ENCODE measurements at places on chromosomes 7 and 10. TPM values are rescaled to one million over a fixed set of nuclear protein-coding genes. Genes with fewer than 3 reads are reported as not detected.

MAGI2 gene
- total RNA-seq: not detected

GJD4 gene
- total RNA-seq: not detected

COL13A1 gene
- not detected for total RNA-seq

TSPAN13 gene
- 1.0 TPM for total RNA-seq

VWA2 gene
- 0.12 TPM for total RNA-seq

CYP3A7 gene
- not detected for total RNA-seq

NKX1-2 gene
- total RNA-seq: not detected

TMEM184A gene
- not detected for total RNA-seq

GRCh38 chr10:58943256-58943890, 233.1 kb upstream of the PHYHIPL start:
- H3K4me3 ChIP-seq: no peak overlapping the region
- no peak for DNase-seq
- no peaks in the 10 kb centered on the region for H3K36me3 ChIP-seq
- no peaks in the 10 kb centered on the region for H3K4me1 ChIP-seq
- no peak overlapping the region for H3K27ac ChIP-seq

DNA sequence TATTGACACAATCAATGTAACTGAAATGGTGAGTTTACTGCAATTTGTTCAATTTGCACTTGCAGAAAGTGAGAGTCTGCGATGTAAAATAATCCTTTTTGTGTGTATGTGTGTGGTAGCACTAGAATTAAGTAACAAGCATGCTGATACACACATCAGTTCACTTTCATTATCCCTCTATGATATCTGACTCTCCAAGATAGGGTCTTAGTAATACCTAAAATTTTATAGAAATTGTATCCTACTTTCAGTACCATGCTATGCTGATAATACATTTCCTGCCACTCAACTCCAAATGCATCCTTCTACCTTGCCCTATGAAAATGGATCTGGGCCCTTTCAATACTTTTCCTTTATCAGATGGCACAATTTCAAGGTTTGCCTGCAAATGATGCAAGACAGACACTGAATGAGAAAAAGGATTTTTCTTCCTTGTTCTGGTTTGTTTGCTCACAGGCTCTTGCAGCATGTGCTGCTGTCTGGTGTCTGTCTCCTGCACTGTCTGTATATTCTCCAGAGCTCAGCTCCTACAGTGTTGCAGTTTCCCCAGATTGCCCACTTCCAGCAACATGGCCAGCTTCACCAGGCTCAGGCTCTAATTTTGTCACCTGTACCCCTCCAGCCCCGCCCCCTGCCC, 297.9 kb upstream of the HGF start:
- no peaks in the 10 kb centered on the region for H3K27me3 ChIP-seq
- no peak for DNase-seq
- H3K4me3 ChIP-seq: no peak overlapping the region
- no peaks in the 10 kb centered on the region for H3K36me3 ChIP-seq

DNA sequence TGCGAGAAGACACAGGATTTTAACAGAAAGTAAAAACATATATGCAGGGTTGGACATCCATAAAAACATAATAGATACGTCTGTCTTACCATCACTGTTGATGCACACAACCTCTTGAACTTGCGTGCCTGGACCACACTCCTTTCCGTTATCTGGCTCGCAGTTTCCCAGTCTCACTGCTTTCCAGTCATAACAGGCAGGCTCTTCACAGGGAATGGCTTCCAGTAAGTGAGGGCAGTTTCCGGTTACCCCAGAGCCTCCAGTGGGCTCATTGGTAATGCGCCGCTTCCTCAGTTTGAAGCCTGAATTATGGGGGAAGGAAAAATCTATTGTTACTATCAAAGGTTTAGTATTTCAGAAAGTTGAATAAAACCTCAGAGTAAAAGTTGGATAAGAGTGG, 290.7 kb downstream of the THSD7A start:
- DNase-seq: no peak
- no peaks in the 10 kb centered on the region for H3K4me1 ChIP-seq
- no peaks in the 10 kb centered on the region for H3K36me3 ChIP-seq
- no peak overlapping the region for H3K4me3 ChIP-seq

GRCh38 chr10:51244309-51244708, 170.0 kb downstream of the PRKG1 start:
- H3K27me3 ChIP-seq: no peaks in the 10 kb centered on the region
- no peaks in the 10 kb centered on the region for H3K4me1 ChIP-seq
- no peaks in the 10 kb centered on the region for H3K36me3 ChIP-seq

DNA sequence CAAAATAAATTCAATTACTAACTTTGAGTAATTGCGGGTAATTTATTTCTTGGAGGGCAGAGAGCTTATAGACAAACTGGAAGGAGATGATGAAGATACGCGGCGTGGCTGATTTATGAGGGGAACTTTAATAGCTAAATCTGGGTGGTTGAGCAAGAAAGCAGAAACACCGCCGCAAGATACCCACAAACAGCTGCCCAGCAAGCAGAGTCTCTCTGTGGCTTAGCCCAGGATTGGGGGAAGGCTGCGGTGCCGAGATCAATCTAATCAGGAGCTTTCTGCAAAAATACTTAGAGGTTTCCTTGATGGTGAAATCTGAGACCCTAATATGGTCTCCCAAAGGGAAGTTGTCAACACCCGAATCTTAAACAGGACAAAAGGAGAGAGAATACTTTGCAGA, 94.9 kb upstream of the MGMT start:
- no peaks in the 10 kb centered on the region for H3K36me3 ChIP-seq
- H3K4me3 ChIP-seq: no peak overlapping the region
- DNase-seq: no peak
- H3K27ac ChIP-seq: no peak overlapping the region

DNA sequence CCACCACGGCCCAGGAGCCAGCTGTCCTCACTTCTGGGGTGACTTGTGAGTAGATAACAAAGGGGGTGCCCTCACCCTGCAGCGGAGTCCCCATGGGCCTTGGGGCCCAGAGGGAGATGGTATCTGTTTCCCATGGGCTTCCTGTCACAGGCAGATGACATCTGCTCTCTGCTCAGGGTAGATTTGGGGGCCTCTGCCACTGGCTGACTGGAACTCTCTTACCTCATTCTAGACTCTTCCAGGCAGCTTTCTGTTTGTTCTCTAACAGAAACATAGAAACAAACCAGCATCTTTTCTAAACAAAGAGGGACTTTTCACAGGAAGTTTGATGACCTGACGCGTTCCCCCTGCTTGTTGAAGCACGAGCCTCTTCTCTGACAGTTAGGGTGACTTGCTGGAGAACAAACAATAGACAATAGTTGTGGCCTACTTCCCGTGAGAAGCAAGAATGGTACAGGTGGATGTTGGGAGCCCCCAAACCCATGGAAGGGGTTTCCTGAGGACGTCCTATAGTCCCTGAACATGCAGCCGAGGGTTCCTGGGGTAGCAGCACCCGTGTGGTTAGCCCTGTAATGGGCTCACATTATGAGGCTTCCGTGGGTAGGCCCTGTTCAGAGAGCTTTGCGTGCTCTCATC, 61.6 kb downstream of the GRK5 start:
- peak overlapping the region; percentile 92 for H3K27ac ChIP-seq
- H3K27me3 ChIP-seq: no peaks in the 10 kb centered on the region
- H3K36me3 ChIP-seq: no peaks in the 10 kb centered on the region
- peak overlapping the region; percentile 32 for H3K4me3 ChIP-seq
- peak; percentile 70 for DNase-seq

- no peak for DNase-seq
- no peaks in the 10 kb centered on the region for H3K36me3 ChIP-seq
- H3K27ac ChIP-seq: no peak overlapping the region
- no peak overlapping the region for H3K4me3 ChIP-seq
- no peaks in the 10 kb centered on the region for H3K4me1 ChIP-seq
- no peaks in the 10 kb centered on the region for H3K27me3 ChIP-seq
Measured at GRCh38 chr10:11907914-11908313, 84.8 kb downstream of the PROSER2 start.

DNA sequence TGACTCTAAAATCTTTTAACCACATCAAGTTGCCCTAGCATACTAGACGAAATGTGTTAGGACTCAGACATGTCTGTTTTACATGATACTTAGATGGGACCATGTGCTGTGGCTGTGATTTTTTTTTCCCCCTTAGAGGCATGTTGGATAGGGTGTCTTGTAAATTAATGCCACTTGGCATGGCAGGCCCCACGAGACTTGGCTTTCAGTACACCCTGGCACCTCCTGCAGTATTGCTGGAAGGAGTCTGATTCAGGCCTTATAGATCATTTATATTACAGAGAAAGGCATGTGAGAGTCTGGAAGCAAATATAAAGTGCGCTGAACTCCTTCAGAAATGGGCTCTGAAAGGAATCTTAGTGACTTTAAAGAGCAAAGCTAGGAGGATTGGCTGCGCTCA, 494.1 kb downstream of the SDK1 start:
- H3K4me1 ChIP-seq: no peaks in the 10 kb centered on the region
- H3K4me3 ChIP-seq: no peak overlapping the region
- H3K27ac ChIP-seq: no peak overlapping the region

DNA sequence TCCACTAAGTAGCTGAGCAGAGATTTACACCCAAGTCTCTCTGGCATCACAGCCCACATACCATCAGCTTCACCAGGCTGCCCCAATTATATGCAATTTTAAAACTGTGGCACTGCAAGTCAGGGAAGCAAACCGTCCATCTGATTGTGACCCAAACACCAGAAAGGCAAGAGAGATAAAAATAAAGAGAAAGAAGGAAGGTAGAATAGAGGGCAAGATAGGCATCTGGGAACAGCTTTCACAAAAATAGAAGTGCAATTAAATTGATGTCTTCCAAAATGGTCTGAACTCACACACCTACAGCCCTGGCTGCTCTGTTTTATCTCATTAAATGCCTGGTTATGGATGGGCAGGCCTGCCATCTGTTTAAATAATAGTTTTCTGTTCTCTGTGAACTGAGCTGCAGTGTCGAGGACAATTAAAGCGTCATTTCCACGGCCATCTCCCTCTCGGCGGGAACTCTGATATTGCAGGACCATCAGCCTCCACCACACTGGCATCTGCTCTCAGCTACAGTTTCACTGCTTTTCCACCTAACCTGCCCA, 509.1 kb downstream of the INHBA start:
- H3K27ac ChIP-seq: no peak overlapping the region
- no peak overlapping the region for H3K4me3 ChIP-seq
- H3K27me3 ChIP-seq: no peaks in the 10 kb centered on the region
- DNase-seq: no peak
- no peaks in the 10 kb centered on the region for H3K36me3 ChIP-seq

- H3K27ac ChIP-seq: no peak overlapping the region
- DNase-seq: no peak
- H3K4me1 ChIP-seq: no peaks in the 10 kb centered on the region
Measured at GRCh38 chr10:102195296-102195870, 30.7 kb upstream of the ELOVL3 start.

DNA sequence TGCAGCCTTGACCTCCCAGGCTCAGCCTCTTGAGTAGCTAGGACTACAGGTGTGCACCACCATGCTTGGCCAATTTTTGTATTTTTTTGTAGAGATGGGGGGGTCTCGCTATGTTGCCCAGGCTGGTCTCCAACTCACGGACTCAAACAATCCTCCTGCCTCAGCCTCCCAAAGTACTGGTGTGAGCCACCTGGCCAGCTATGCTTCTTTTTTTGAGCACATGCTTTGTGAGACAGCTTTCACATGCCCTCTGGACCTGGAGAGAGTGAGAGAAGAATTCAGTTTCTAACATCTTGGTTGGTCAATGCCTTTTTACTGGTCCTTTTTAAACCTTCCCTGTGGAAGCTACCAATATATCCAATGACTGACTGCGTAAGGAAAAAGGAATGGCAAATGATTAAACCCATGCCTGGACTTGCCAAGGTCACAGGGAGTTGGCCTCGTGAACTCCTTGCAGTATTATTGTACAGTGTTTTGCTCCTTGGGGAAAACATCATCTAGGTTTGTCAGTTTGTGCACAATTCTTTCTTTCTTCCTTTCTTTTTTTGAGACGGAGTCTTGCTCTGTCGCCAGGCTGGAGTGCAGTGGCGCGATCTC, 6.2 kb upstream of the FOXK1 start:
- no peaks in the 10 kb centered on the region for H3K36me3 ChIP-seq
- H3K4me1 ChIP-seq: no peaks in the 10 kb centered on the region
- H3K27ac ChIP-seq: no peak overlapping the region
- DNase-seq: no peak
- H3K4me3 ChIP-seq: no peak overlapping the region

- peak overlapping the region; percentile 84 for H3K27ac ChIP-seq
- H3K4me3 ChIP-seq: peak overlapping the region; percentile 76
- peak; percentile 77 for DNase-seq
- H3K4me1 ChIP-seq: peaks cover 54% of the 10 kb centered on the region
- no peaks in the 10 kb centered on the region for H3K36me3 ChIP-seq
Measured at GRCh38 chr10:72260976-72261783, 12.5 kb upstream of the DDIT4 start.

DNA sequence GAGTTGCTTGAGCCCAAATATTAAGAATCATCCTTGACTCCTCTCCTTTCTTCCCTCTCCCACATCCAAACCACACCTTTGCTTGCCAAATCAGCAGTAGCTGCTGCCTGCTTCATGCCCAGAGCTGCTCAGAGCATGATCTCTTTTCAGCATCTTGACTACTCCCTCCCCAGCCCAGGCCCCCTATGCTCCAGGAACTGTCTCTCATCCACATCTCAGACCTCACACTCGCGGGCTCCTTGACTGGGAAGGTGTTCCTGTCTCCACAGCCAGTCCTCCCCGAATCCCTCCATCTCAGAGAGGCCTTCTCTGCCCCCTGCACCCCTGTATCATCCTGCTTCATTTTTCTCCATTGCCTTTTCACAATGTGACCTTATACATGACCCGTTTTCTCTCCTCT, 157.0 kb downstream of the DNAJB6 start:
- no peak for DNase-seq
- H3K27me3 ChIP-seq: no peaks in the 10 kb centered on the region
- H3K4me1 ChIP-seq: peaks cover 29% of the 10 kb centered on the region
- no peak overlapping the region for H3K27ac ChIP-seq
- H3K4me3 ChIP-seq: no peak overlapping the region
- H3K36me3 ChIP-seq: no peaks in the 10 kb centered on the region

- peaks cover 22% of the 10 kb centered on the region for H3K4me1 ChIP-seq
- H3K27ac ChIP-seq: peak overlapping the region; percentile 87
- H3K4me3 ChIP-seq: no peak overlapping the region
- peak; percentile 42 for DNase-seq
- peaks cover 94% of the 10 kb centered on the region for H3K36me3 ChIP-seq
Measured at GRCh38 chr10:6491841-6492609, 88.1 kb downstream of the PRKCQ start.

- no peaks in the 10 kb centered on the region for H3K4me1 ChIP-seq
- peaks cover 92% of the 10 kb centered on the region for H3K36me3 ChIP-seq
- H3K27me3 ChIP-seq: no peaks in the 10 kb centered on the region
Measured at GRCh38 chr10:103416436-103417147, 20.2 kb downstream of the PDCD11 start.

Data from CD4-positive, CD25-positive, alpha-beta regulatory T cell (primary cell).